Left renal cortex interstitium (tissue), 4 donors: ENCODE measurements at places on chromosomes 7 and 10. TPM values are rescaled to one million over a fixed set of nuclear protein-coding genes. Genes with fewer than 3 reads are reported as not detected.

- no peak for DNase-seq
Observed at GRCh38 chr7:66758950-66759628, 18.6 kb downstream of the RABGEF1 start.

- no peak for DNase-seq
Observed at GRCh38 chr10:102555781-102556328, 52.1 kb downstream of the SUFU start.

GRCh38 chr10:36253731-36254130 is 611.6 kb upstream of the FZD8 start:
- DNase-seq: no peak

- DNase-seq: no peak
Observed at GRCh38 chr7:97480772-97481390, 251.0 kb upstream of the TAC1 start.

DNA sequence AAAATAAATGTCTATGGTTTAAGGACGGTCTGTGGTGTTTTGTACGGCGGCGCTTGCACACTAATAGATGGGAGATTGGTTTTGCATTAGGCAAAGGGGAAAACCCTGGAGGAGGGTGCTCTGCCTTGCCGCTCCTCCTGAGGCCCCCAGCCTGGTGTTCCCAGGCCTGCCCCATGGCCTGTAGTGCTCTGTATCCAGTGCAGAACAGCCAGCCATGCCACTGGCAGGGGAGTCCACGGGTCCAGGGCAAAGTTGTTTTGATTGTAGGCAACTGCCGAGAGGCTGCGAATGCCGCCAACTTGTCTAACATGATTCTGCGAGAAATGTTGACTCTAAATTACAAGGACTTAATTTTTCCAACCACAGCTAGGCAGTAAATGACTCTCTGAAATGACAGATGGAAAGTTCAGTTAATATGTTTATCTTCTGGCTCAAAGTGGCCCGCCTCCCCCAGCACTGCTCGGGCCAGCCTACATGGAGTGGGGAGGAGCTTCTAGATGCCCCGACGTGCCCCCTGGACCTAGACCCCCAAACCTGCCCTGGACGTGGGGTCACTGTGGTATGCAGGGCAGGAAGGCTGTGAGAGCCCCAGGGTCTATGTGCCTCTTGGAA is 104.6 kb upstream of the GDF10 start:
- no peak for DNase-seq

OR13A1 gene
- not detected for polyA plus RNA-seq

TMEM196 gene
- polyA plus RNA-seq: 0.08 TPM

H2BK1 gene
- not detected for polyA plus RNA-seq
